ENCODE measurements at places on chromosomes 3 and 15. TPM values are rescaled to one million over a fixed set of nuclear protein-coding genes. Genes with fewer than 3 reads are reported as not detected.
A peak's percentile ranks its signal among the peaks of the same experiment; 100 is the strongest.

DNA sequence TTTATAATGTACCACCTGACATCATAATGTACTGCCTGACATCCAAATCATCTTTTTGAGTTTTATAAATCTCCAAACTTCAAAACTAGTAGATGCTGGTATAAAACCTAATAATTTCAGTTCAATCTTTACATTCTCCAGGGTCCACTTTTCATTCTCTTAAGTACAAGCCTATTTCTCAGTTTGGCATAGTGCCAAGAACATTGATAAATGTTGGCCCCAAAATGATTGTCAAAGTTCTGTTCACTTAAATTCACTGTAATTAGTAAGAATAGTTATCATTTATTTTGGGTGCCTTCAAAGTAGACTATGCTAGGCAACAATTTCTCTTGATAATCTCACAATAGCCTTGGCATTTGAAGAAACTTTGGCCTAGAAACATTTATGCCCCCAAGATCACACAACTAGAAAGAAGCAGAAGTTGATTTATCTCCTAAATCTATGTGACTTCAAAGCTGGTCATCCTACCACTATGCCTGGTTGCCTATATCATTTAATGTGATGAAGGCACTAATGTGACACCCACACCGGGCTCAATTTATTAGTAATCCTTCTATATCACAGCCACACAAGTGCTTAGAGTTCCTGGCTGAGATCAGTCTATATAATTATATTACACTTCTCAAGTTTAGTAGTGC is 101.7 kb downstream of the ZNF609 start:
- no peaks in the 10 kb centered on the region for H3K4me1 ChIP-seq
- no peak overlapping the region for H3K27ac ChIP-seq
- no peak for DNase-seq
- H3K27me3 ChIP-seq = no peaks in the 10 kb centered on the region
- no peaks in the 10 kb centered on the region for H3K36me3 ChIP-seq

DNA sequence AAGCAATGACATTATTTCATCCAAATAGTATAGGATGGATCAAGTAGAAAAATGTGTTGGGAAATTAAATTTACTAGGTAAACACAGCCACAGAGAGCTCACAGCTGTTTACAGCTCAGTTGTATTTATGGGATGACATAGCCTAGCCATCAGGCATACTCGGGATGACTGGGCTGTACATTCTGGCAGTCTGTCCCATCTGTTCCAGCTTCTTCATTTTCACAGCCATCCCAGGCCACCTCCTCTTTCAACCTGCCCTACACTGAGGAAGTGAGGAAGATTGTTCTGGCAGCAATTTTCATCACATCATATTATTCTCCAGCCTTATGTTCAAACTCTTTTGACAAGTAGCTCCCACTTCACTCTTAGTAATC is 98.4 kb upstream of the PFN2 start:
- no peak overlapping the region for H3K27ac ChIP-seq
- H3K36me3 ChIP-seq = no peaks in the 10 kb centered on the region
- no peaks in the 10 kb centered on the region for H3K4me1 ChIP-seq
- H3K4me3 ChIP-seq = no peak overlapping the region
- DNase-seq = no peak
- H3K27me3 ChIP-seq = peaks cover 9% of the 10 kb centered on the region

GRCh38 chr15:53462651-53463050 is 296.8 kb downstream of the WDR72 start:
- no peaks in the 10 kb centered on the region for H3K36me3 ChIP-seq
- H3K4me3 ChIP-seq = no peak overlapping the region
- H3K27me3 ChIP-seq = no peaks in the 10 kb centered on the region

DNA sequence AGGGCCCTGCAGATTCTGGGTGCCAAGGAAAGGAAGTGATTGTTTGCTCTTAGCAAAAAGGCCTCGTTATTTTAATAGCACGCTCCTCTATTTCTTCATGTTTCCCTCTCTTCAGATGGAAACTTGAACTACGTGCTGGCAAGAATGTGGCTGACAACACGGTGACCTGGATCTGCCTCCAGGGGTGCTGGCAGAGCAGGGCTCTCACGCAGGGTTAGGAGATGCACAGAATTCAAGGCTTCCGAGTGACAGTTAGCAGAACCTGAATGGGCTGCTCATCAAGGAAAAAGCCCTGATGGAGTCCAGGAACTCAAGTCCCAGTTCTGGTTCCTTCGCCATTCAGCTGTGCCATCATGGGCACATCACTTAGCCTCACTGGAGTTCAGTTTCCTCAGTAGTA is 22.7 kb downstream of the CYP19A1 start:
- no peak overlapping the region for H3K27ac ChIP-seq
- no peak for DNase-seq
- H3K36me3 ChIP-seq = no peaks in the 10 kb centered on the region
- H3K27me3 ChIP-seq = no peaks in the 10 kb centered on the region

GRCh38 chr15:72319360-72319984 is 485 bp downstream of the CELF6 start:
- peak; percentile 25 for DNase-seq
- no peaks in the 10 kb centered on the region for H3K4me1 ChIP-seq
- H3K27me3 ChIP-seq = no peaks in the 10 kb centered on the region

GRCh38 chr3:179363332-179363731 is 15.8 kb downstream of the MFN1 start:
- no peaks in the 10 kb centered on the region for H3K27me3 ChIP-seq
- no peak overlapping the region for H3K4me3 ChIP-seq
- no peak for DNase-seq
- H3K27ac ChIP-seq = no peak overlapping the region
- no peaks in the 10 kb centered on the region for H3K4me1 ChIP-seq
- H3K36me3 ChIP-seq = peaks cover 7% of the 10 kb centered on the region

- no peaks in the 10 kb centered on the region for H3K27me3 ChIP-seq
- peaks cover 19% of the 10 kb centered on the region for H3K4me1 ChIP-seq
- no peaks in the 10 kb centered on the region for H3K36me3 ChIP-seq
- peak overlapping the region; percentile 80 for H3K27ac ChIP-seq
- DNase-seq = no peak
These were observed 80.4 kb downstream of the VGLL4 start for GRCh38 chr3:11563159-11563864.

The SEMA5B gene
- total RNA-seq = 0.32 TPM

The VGLL3 gene
- total RNA-seq = 48.5 TPM

The LSMEM2 gene
- total RNA-seq = not detected

The DUOXA2 gene
- total RNA-seq = not detected

The SH3GL3 gene
- total RNA-seq = not detected

The RASGRF1 gene
- 0.16 TPM for total RNA-seq

The FRMD5 gene
- total RNA-seq = 0.66 TPM

The LRTM1 gene
- not detected for total RNA-seq

Measured in breast epithelium (tissue), 4 donors.